ENCODE measurements at places on chromosomes 7 and 10.

DNA sequence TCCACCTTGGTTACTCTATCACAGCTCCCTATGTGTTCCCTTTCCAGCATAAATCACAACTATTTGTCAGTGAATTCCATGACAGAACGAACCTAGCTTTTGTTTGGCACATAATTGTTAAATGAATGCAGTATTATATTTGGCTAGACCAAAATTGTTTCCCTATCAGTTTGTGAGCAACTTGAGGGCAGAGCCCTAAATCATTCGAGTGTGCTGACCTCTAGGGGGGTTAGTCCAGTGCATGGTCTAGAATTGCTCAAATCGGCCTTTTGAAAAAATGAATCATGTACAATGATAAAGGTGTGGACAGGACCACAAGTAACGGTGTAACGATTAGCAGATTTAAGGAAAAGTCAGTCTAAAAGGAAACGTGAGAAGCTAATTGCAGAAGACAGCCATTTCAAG lies 475 bp upstream of the NRBF2 start:
- DNase-seq = no peak

GRCh38 chr7:68423356-68423755 lies 1174.9 kb upstream of the AUTS2 start:
- no peak for DNase-seq

GRCh38 chr10:44390585-44391072 lies 5.7 kb upstream of the CXCL12 start:
- no peak for DNase-seq

GRCh38 chr10:35355971-35356724 lies 19.8 kb downstream of the CCNY start:
- no peak for DNase-seq

DNA sequence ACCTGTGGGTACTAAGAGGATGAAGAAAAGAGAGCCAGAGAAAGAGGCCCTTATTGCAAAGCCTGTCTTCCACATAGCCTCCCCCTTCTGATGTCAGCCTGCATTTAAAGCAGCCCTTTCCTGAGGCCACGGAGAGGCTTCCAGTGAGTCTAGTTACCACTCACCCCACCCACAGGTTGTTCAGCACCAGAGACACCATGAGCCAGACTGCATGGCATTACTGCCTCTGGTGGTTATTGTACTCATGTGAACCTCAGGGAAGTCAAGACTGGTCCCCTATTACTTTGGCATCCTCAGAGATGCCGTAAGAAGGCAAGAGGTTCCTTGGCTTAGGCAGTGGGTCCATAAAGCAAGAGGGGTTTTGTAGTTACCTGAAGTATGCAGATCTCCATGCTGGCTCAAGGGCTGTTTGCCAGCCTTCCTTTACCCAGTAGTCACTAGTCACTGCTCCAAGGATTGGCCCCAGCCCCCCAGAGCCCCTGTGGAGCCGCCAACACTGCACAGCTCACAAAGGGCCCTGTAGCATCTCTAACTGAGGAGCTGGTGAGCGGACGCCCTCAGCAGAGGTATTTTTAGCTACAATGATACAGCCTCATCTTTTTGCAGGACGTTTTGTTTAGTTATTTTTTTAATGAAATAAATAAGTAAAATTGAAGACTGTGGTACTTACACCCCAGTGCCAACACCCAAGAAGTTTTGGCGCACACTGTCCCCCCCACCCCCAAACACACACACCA lies 20.7 kb downstream of the LRRC4 start:
- no peak for DNase-seq

All from left kidney (tissue), 8 donors.